ENCODE measurements at places on chromosomes 6 and 20.

DNA sequence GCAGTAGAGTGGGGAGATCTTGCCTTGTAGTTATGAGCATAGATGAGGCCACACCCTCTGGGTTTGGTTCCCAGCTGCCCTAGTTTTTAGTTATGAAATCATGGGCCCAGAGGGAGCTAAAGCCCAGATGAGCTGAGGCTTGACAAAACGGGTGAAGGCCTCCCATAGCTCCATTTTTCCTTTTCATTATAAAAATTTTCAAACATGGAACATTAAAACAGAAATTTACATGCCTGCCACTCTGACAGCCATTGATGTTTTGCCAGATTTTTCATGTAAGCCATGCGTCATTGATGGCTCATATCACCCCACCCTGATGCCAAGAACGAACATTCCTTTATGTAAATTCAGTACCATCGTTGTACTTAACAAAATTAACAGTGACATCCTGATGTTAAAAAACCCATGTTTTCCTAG is 67.9 kb downstream of the IGF2R start:
- no peak for DNase-seq

DNA sequence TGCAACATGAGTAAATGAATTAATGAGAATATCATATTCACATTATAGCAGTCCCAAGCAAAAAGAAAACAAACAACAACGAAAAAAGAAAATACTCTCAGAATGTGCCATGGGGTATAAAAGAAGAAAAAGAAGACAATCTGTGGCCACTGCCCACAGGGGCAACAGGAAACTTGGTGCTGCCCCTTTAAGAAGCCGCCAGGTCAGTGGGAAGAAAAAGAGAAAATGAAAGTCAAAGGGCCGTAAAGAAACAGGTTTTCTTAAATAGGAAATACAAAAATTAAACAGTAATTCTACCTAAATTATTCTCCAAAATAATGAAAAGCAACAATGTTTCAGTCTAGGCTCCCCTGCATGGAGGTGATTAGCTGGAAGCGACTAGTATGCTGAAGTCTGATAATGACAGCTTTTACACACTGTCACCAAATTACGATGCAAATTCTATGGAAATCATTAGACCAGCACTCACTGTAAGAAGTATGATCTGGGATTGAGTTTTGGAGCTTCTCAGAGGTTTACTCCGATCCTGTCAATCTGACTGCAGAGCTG is 23.6 kb downstream of the GMDS start:
- DNase-seq = no peak

- DNase-seq = no peak
Measured at GRCh38 chr20:44355498-44356352, at the start of gene HNF4A. Gene HNF4A, plus strand, starts transcription at chr20:44355699. Its CDS starts 106 bp downstream, at chr20:44355805.

DNA sequence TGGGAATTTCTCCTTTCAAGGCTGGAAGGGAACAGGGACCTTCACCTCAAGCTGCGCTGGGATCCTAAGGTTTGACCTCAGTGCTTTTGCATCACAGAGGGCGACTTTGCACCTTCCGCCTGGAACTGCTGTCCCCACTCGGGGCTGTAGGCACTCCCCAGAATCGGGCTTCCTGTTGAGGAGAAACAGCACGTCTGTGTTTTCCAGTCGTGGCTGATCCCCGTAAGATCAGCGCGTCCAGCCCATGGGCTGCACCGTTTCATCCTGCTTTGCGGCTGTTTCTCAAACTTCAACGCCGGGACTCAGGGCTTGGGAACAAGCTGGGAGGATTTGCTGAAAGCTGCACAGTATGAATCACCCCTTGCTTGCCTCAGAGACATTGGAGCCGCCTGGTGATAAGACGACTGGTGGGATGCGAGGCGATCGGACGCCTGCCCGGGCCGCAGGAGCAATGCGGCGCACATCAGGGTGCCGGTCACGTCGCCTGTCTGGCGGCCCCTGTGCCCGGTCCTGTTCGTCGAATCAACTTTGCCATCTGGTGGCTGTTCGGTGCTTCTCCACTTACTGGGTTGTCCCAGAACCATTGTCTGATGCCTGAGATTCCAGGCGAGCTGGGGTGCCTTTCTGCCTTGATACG is 53.6 kb upstream of the FRMD1 start:
- DNase-seq = no peak

DNA sequence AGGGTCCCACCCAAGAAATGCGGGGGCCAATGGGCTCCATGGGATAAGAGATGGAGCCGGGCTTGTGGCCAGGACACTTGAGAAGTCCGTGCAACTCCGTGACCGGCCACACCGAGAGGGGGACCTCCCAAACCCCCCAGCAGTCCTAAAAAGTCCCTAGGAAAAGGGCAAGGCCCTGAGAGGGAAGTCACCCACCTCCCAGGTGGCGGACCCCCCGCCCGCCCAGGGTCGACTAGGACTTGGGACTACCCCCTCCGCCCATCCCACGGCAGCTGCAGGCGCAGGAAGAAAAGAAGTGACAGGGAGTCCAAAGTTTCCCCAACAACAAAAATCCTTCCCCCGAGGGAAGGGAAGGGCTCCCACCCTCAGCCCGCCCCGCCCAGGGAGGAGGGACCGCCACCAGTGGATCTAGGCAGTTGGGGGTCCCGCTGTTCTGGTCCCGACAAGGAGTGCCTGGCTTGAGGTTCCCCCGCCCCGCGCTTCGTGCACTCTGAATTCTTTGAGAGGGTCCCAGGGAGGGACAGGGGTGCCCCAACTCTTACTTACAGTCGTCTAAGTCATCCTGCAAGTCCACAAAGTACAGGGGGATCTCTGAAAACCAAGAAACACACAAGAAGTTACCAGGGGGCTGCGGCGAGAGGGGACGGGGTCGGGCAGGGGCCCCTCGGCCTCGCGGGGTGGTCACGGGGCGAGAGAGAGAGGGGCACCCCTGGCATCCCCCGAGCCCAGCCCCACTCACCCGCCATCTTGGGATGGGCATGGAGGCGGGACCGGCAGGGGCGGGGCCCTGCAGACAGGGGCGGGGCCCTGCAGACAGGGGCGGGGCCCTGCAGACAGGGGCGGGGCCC is 611 bp upstream of the RAB22A start:
- no peak for DNase-seq

Measured in GF-D8 (cell line).